ENCODE measurements at places on chromosomes 2 and 18.

GRCh38 chr2:80529466-80530165 lies 225.1 kb upstream of the LRRTM1 start:
- DNase-seq: no peak

DNA sequence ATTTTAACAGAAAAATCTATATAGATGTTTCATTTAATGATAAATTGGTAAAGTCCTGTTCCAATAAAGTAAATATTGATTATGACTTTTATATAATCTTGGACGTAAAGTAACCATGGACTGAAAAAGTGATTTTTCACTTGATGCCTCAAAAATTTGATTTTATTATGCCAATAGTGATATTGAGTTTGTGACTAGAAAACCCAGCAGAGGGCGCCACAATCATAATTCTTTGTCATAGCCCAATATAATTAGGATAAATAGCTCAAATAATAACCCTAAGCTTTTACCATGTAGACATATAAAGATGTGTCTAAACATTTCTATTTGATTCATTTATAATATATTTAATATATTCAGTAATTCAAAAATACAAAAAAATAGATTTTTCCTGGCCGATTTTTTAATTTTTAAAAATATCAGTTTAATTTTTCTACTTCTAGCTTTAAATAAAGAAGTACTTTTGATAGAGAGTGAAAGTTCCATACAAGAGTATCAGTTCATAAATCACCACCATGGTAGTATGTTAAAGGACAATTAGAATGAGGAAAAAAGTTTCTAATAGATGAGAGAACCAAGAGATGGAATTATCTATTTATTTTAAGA lies 30.7 kb downstream of the CAMKMT start:
- peak; percentile 35 for DNase-seq

- no peak for DNase-seq
Observed at GRCh38 chr2:69805887-69806286, 23.6 kb upstream of the GMCL1 start.

GRCh38 chr2:88829607-88830463 lies 138.4 kb downstream of the RPIA start:
- no peak for DNase-seq

- DNase-seq: peak; percentile 6
Observed at GRCh38 chr2:202337151-202337550, 39.0 kb upstream of the BMPR2 start.

- DNase-seq: no peak
Observed at GRCh38 chr2:140734992-140735391, 1395.8 kb downstream of the LRP1B start.

DNA sequence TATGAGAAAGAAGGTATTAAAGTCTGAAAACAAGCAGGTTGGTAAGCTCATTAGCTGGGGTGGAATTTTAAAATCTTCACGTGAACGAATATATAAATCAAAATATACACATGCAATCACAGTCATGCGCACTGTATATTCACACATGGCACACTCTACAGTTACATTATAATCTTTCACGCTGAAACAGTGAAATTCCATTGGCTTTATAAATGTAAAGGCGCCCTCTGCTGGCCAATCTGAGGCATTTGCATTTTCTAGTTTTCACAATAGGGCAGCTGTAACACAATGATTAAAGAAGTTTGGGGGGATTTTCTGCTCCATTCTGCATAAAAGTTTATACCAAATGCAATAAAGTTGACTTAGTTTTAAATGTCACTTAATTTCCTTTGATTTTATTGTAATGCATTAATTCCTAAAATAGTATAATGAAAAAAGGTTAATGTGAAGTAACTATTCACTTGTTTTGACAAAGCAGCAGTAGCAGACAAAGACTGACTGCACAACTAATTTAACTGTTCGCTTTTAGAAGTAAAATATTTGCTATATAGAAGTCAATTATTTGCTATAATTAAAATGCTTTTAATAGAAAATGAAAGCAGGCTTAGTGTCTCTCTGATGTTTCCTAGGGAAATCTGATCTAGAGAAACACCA lies 17.2 kb downstream of the IFIH1 start:
- peak; percentile 49 for DNase-seq

- no peak for DNase-seq
Observed at GRCh38 chr2:15880226-15881119, 59.9 kb upstream of the MYCN start.

DNA sequence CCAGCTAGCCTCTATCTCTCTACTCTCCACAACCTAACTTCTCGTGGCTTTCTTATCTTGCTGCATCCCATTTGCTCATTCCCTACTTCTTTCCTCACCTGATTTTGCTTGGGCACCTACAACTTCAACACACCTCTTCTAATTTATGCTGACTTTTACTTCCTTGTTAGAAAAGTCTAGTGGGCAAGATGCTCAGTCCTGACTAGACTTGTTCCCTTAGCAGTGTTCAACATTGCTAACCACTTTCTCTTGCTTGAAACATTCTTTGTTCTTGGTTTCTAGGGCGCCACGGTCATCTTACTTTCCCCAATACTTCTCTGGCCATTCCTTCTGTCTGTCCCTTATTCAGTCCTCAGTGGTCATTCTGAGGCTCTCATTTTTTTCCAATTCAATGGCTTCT lies 454.7 kb upstream of the CWC22 start:
- no peak for DNase-seq

DNA sequence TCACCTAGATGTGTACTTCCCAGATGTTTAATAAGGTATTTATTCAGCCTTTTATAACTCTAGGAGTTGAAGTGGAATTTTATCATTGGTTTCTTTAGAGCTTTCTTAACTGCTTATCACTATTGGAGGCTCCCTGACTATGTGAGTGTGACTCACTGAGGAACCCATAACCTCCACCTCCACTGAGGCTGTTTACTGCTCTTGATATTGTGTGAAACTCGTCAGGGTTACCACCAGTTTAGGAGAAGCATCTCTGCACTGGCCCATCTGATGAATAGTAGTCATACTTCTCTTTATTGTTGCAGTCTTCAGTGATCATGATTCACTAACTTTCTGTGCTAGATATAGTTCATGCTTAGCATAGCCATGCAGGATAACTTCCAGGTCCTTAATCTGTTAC lies 79.6 kb upstream of the UBXN4 start:
- DNase-seq: no peak

DNA sequence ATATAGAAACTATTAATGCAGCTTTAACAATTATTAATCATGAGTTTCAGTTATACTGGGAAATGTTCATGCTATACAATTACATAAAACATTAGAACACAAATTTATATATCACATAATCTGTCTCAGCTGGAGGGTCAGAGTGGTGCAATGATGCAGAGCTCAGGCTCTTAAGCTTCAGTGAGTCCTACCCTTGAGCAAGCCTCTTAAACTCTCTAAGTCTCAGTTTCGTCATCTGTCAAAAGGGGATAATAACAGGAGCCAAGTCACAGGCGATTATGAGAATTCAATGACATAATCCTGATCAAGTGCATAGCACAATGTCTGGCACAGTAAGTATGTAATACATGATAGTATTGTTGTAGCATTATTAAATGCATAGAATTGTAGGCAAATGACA lies 46.0 kb downstream of the LAMA1 start:
- DNase-seq: no peak

DNA sequence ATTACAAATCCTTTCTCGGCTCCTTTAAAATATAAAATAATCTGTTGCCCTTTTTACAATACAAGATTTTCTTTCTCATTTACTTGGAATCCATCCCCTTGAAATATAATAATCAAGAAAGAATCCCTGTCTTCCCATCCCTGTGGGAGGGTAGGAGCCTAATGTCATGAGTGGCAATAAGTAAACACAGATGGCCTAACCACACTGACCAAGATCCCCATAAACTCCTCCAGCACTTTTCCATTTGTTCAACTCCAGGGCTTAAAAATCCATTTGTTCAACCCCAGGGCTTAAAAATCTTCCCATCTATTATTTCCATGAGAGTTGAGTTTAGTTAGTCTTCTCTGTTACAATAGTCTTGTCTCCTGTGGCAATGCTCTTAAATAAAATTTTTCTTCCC lies 297.6 kb downstream of the CDH7 start:
- no peak for DNase-seq

- no peak for DNase-seq
Observed at GRCh38 chr2:30463535-30463934, 16.5 kb downstream of the LCLAT1 start.

- DNase-seq: no peak
Observed at GRCh38 chr2:175823002-175823706, 178.9 kb downstream of the LNPK start.

DNA sequence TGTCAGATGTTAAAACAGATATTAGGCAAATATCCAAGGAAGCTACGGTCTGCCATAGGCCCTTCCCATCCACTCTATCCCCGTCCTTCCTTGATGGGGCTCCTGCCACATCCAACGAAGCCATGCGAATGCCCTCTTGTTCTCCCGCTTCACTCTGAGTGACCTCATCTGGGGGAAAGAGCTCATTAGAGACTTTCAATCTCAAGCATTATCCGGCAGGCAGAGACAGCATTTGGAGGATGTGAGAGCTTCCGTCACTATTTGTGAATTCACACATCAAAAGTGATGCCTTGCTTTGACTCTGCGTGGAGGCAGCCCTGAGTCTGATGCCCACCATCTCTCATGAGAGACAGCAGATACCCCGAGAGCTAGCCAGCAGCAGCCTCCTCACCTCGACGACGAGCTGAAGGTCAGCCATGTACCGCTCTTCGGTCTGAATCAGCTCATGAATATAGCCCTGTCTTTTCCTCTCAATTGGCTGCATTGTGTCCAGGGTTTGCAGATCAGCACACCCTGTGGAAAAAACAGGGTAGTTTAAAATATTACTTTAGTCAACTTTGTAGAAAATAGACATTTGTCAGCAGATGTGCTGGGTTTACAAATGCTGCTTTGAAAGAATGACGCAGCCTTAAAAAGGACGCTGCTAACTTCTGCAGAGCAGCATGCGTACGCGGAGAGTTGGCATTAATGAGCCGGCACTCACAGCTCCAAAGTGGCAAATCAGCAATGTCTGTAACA lies 45.9 kb downstream of the FAM228A start:
- no peak for DNase-seq

DNA sequence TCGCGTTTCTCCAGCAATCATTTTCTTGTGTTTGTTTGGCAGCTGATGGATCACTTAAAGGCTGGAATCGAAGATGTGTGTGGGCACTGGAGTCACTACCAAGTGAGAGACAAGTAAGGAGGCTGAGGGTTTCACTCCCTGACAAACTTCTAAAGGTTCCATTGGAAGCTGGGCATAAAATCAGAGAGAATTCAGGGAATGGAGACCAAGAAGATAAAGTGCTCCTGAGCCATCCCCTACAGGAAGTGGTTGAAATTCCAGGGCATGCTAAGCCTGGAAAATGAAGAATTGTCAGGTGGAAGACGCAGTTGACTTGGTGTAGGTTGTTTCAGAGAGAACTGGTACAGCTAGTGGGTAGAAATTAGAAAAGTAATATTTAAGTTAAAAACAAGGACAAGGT lies 39.1 kb downstream of the SLC9A4 start:
- no peak for DNase-seq

GRCh38 chr2:193867454-193867853 lies 1672.7 kb upstream of the TMEFF2 start:
- no peak for DNase-seq

DNA sequence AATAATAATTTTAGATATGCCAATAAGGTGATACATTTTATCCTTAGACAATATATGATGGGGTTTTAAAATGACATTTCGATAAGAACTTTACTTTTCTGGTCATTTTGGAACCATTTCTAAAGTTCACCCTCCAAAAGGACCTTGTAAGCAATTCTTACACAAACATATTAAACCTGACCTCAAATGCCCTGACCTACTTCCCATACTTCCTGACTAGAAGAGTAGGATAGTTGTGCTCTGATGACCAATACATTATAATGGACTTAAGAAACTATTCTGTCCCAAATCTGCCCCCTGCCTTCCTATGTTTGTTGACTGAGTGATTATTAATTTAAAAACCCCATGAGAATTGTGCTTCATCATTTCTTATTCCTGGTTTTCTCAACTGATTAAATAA lies 24.6 kb downstream of the GCA start:
- no peak for DNase-seq

DNA sequence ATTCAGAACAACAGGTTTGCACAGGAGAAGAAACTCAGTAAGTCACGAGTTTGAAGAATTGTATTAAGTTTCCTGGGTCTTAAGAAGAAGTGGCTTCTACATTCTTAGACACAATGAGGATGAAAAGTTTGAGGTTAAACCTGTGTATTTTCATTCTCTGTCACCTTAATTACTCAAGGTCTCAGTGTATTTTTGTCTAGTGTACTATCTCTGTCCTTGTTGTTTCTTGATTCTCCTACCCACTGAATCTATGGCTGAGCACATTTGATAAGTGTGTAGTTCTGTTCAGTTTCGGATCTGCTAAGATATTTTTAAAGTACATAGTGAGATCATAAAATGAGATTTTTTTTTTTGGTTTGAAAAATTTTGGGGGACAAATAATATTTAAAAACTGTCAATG lies 460.7 kb downstream of the NRXN1 start:
- DNase-seq: no peak

GRCh38 chr2:145277922-145278321 lies 758.0 kb upstream of the ZEB2 start:
- no peak for DNase-seq

GRCh38 chr2:23549051-23549450 lies 164.1 kb downstream of the KLHL29 start:
- no peak for DNase-seq

GRCh38 chr2:18987016-18987415 lies 371.4 kb downstream of the OSR1 start:
- no peak for DNase-seq
